Activated CD4-positive, alpha-beta T cell treated with anti-CD3 and anti-CD28 coated beads, Interleukin-2, amount 50 U/mL, for 24 hours (primary cell): ENCODE measurements at places on chromosomes 5 and 9.

DNA sequence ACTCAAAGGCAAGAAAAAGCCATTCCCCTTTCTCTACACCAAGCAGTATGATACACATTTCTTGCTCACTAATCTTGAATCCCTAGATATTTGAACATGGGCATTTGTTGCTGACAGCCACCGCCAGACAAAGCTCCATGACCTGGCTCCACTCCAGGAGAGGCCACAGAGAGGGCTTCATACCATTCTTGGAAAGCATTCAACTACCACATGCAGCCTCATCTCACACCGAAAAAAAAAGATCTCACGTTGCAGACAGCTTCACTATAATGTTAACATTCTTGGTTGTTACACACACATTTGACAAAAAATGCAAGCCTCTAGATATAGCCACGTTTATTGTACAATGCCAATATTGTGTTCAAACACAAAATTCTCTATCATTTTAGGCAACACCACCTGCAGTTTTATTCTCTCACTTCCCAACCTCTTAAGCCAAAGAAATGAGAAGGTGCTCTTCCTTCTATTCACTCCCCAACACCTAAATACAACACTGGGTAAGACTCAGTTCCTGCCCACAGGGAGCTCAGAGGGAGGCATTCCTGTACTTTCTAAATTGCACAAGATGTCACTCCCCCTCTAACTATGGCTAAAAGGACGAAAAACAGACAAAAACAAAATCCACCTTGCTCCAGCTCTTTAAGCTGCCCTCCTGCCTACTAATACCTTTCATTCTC lies 222.4 kb downstream of the TSSK1B start:
- DNase-seq: no peak

GRCh38 chr5:174533751-174534241 lies 190.6 kb upstream of the MSX2 start:
- no peak for DNase-seq

DNA sequence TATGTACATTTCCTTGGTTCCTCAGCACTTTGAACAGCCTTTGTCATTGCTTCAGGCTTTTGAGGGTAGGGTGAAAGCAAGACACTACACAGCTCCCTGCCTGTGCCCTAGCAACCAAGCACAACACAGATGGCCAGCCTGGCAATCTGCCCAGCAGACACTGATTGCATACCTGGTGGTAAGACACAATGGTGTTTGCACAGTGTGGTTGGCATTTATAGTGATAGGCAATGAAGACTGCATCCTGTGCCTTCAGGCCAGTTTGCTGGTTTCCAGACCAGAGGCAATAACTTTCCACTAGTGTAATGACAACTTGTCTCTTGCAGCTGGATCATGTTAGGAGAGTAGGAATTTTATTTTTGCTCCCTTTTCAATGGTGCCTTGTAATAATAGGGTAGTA lies 144.5 kb upstream of the TNC start:
- DNase-seq: no peak

DNA sequence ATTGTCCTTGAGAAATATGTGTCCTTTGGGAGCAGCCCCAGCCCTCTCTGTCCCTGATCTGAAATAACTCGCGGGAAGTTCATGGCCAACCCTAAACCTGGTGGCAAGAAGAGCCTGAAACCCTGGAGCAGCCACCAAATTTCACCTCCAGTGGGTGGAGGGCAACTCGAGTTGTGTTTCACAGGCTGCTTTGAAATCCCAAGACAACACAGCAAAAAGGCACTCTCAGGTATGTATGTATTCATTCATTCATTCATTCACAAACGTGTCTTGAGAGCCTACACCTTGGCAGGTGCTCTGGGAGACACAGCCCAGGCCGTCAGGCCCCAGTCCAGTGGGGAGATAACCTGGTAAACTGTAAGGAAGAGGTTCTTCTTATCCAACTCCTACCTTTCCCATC lies 35.7 kb upstream of the ALDH1B1 start:
- DNase-seq: no peak

DNA sequence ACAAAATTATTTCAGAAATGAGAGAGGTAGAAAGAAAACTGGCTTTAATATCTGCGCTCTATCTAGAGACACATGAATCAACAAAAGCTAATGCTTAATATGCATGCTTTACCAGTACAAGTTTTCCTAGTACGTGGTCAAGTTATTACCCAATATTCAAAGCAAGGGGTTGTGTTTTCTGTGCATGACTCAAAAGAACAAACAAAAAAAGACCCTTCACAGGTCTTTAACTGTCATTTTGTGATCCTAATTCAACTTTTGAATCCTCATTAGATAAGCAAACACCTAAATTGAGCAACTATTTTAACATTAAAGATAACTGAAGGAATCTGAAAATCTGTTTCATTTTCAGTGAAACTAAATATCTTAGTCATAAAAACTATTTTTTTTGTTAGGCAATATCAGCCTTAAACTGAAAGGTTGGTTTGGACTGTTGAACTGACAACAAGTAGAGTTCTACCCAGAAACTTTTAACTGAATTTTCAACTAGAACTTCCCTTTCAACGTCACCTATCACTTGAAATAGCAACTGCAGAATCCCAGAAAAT lies 12.5 kb downstream of the ST8SIA4 start:
- DNase-seq: no peak

- no peak for DNase-seq
Measured at GRCh38 chr5:130289132-130290088, 385.1 kb downstream of the CHSY3 start.

DNA sequence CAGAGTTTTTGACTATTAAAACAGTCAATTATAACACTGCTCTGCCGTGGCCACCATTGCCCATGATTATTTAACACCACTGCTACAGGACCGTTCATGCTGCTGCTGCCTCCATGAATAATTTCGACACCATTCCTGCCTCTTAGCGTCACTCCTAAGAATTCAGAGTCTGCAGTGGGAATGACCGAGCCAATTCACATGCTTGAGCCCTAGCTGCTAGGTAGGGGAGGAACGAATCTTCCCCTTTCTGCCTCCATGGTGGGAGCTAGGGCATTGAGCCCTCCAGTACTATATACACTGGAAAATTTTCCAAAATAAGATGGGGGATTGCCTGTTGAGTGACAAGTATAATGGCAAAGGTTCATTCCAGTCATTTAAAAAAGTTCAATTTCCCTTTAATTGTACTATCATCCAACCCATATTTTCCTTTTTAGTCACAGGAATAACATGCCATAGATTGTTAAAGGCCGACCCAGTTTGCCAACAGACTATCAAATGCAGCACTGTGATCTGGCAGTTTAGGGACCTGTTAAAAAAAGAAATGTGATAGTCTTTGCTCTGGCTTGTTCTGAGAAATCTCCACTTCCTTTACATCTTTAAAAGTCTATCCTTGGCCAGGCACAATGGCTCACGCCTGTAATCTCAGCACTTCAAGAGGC lies 13.5 kb upstream of the B4GALT1 start:
- DNase-seq: no peak

DNA sequence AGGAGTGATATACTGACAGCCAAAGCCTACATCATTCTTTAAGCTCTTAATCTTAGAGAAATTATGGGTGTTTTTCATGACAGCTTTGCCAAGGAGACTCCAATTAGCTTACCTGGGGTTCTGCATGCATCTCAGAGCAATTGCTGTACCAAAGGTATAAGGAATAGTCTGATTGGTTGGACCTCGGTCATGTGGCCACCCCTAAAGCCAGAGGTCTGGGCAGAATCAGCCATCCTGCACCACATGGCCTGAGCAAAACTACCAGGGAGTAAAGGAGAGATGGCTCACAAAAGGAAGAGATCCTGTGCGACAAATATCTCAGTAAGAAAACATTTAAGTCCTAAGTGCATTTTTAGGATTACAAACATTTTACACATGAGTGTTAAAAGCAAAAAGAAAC lies 25.6 kb downstream of the SH3RF2 start:
- no peak for DNase-seq

DNA sequence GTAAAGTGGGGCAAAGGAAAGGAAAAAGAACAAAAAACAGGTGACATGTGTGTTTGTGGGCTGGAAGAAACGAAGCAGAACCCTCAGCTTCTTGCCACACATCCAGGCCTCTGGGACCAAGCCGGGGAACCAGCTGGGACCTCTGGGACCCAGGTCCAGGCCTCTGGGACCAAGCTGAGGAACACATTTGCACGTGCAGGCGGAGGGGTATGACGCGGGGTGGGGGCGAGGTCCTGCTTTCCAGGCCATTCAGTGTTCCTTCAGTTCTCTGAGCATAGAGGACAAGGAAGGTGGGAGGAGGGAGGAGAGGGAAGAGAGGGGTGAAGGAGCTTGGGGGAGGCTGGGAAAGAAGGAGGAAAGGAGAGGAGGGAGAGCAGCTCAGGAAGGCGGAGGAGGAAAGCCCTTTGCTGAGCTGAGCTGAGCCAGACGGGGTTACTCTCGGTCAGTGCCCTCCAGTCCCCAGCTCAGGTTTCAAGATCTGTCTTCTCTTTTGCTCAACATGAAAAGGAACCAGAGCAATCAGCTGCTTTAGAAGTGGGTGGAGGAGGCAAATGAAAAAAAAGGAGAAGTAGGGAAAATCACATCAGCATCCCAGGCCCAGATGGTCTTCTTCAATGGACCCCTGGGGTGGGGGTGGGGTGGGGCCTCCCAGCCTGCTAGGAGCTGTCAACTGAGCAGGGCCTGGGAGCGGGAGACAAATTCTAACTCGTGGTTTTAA lies 59.1 kb downstream of the ABCA1 start:
- no peak for DNase-seq

DNA sequence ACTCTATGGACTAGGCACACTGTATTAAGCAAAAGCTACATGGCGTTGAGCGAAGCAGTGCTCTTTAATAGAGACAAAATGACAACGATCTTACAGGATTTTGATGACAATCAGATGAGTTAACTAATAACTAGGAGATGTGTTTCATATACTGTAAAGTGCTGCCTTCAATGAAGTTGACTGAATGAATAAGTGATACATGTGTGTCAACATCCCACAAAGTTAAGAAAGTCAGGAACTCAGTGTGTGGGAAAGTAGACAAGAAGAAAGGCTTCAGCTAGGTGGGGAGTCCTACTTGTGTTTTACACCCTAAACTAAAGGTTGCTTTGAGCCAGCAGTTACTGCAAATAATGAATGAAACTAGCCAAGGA lies 79.6 kb downstream of the PAPPA start:
- DNase-seq: no peak

DNA sequence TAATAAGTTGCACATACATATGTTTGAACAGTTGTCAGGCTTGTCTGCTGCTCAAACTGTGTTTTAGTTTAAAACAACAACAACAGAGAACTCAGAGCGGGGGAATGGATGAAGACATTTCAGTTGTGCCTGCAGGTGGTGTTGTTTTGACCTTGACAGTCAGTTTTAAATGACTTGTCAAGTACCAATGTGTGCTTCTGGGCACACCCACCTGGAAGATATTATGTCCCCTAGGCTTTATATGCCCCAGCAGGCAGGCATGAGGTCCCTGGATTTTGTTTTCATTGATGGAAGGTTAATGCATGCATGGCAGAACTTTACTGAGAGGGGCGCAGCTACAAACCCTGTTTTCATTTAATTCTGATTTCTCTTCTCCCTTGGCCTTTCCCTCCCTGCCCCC lies 84.6 kb downstream of the AOPEP start:
- no peak for DNase-seq

DNA sequence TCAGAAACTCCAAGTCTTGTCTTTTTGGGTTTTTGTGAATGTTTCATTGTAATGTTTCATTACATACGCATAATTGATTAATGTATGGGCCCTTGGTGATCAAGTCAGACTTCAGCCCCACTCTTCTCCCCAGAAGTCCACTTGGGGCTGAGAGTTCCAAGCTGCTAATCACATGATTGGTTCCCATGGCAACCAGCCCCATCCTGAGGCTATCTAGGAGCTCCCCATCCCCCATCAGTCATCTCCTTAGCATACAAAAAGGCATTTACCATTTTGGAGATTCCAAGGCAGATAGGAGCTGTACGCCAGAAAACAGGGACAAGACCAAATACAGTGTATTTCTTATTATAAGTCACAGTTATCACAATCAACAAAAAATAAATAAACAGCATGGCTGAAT lies 22.9 kb upstream of the SYK start:
- no peak for DNase-seq

GRCh38 chr9:7970681-7971330 lies 171.2 kb upstream of the DMAC1 start:
- DNase-seq: no peak

- DNase-seq: no peak
Measured at GRCh38 chr5:58818465-58818864, 235.6 kb downstream of the RAB3C start.

DNA sequence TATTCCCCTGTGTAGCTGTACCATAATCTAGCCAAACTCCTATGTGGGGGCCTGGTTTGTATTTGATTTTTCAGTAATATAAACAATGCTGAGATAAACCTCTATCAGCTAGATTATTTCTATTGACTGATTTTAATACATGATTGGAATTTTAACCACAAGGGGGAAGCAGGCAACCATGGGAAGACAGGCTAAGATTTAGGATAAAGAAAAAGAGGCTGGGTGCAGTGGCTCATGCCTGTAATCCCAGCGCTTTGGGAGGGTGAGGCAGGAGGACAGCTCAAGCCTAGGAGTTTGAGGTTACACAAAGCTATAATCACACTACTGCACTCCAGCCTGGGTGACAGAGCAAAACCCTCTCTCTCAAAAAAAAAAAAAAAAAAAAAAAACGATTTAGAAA lies 18.1 kb upstream of the GPX3 start:
- DNase-seq: no peak

DNA sequence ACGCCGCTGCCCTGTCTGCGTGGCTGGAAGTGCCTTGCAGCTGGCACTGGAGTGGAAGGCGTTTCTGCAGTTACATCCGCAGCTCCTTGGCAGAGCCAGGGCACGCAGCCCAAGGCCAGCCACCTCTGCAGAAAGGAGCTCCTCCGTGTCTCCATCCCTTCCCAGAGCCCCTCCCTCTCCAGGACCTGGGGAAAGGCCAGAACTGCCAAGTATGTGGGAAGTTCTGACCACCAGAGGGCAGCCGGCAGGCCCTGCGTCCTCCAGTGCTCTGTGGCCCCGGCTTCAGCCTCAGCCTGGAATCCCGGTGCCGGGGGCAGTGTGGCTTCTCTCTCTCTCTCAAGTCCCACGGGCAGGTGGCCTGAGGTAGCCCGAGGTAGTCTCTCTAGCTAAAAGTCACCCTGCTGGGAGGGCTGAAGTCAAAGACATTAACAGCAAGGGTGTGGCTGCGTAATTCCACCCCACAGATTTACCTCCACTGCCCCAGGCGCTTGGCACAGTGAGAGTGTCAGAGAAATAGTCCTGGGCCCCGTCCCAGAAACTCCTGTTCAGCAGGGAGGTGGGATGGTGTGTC lies 101.7 kb upstream of the FCN2 start:
- no peak for DNase-seq

- no peak for DNase-seq
Measured at GRCh38 chr9:134231330-134231745, 67.0 kb upstream of the RNU6ATAC start.

GRCh38 chr5:80151890-80152289 lies 104.0 kb downstream of the SERINC5 start:
- no peak for DNase-seq

GRCh38 chr5:146321571-146321970 lies 17.1 kb upstream of the POU4F3 start:
- DNase-seq: no peak
